ENCODE measurements at places on chromosomes 13 and 19. TPM values are rescaled to one million over a fixed set of nuclear protein-coding genes. Genes with fewer than 3 reads are reported as not detected.
A peak's percentile ranks its signal among the peaks of the same experiment; 100 is the strongest.

DNA sequence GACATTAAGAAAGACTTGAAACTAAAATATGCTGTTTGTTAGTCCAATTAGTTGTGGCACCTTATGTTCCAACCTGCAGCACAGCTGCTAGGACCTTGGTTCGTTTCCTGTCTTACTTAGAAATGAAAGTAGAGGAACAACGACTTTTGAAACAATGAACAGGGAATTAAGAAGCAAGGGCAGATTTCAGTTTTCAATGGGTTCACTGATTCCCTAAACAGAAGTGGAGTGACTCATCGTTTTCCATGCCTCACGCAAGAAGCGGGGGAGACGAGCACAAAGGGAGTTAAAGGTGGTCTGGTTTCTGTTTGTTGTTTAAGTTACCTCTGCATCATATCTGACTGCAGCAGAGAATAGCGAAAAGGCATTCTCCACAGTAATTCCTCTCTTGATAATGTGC lies 44.8 kb downstream of the PHF11 start:
- no peak for DNase-seq
- H3K36me3 ChIP-seq = no peaks in the 10 kb centered on the region
- H3K4me3 ChIP-seq = peak overlapping the region; percentile 9
- peaks cover 13% of the 10 kb centered on the region for H3K4me1 ChIP-seq

DNA sequence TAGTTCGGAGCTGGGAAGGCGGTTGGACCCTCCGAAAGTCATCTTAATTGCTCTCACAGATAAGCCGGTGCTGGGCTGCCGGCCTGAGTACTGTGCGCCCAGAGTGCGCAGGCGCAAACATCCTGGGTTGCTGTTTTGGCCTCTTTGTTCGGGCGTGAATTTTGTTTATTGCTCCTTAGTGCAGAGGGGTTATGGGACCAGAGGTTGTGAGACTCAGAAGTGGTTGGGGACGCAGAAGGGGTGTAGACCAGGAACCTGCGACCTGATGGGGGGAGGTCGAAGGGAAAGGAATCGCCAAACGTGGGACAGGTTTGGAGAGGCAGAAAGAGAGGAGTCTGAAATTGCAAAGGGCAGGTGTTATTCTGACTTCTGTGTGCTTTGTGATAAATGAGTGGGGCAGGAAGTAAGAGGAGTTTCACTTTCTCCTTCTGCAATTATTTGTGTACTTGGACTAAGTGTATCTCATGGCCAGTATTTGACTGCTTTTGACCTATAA lies 607 bp upstream of the ZNF566 start:
- peak; percentile 78 for DNase-seq
- H3K4me3 ChIP-seq = peak overlapping the region; percentile 43
- H3K4me1 ChIP-seq = peaks cover 16% of the 10 kb centered on the region

DNA sequence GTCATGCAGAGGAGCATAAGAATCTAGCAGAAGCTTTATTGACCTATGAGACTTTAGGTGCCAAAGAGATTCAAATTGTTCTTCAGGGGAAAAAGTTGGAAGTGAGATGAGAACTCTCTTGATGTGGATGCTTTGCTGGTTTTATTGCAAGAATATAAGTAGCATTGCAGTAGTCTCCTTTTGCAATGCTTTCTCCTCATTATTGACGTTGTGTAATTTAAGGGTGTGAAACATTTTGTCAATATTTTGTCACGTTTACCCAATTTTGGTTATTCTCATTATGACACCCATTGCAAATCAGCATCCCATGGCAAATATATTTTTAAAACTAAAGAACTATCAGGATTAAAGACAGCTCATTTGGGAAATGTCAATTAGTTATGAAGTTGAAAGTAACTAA lies 11.9 kb upstream of the LILRB5 start:
- H3K27ac ChIP-seq = no peak overlapping the region
- no peak overlapping the region for H3K4me3 ChIP-seq
- DNase-seq = no peak
- no peaks in the 10 kb centered on the region for H3K36me3 ChIP-seq

GRCh38 chr19:35039881-35040825 lies 1.4 kb upstream of the HPN start:
- H3K27me3 ChIP-seq = no peaks in the 10 kb centered on the region
- no peak for DNase-seq
- H3K4me1 ChIP-seq = peaks cover 38% of the 10 kb centered on the region
- H3K36me3 ChIP-seq = no peaks in the 10 kb centered on the region
- peak overlapping the region; percentile 39 for H3K4me3 ChIP-seq

HIPK4 gene
- not detected for total RNA-seq

GRCh38 chr19:40223135-40223822 lies 3.2 kb downstream of the CCNP start:
- no peak overlapping the region for H3K4me3 ChIP-seq
- H3K27me3 ChIP-seq = peaks cover 72% of the 10 kb centered on the region
- no peaks in the 10 kb centered on the region for H3K36me3 ChIP-seq
- no peak for DNase-seq
- H3K27ac ChIP-seq = no peak overlapping the region

PRRG2 gene
- total RNA-seq = 0.34 TPM

DNA sequence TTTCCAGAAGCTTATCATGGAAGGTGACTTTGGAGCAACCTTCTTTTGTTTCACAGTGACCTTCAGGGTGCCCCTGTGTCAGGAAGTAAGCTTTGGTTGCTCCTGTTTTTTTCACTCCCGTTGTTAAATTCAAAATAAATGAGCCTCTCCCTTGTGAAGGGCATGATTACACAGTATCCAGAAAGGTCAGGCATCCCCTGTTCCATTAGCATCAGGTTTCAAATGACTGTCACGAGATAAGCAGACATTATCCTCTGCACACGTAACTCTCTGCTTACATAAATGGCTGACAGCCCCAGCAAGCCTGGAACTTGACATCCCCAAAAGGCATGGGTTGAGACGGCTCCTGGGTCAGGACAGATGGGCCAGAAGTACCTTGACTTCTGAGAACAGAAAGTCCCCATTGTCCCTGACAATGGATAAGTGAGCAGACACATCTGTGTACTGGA lies 52.0 kb downstream of the RAB20 start:
- no peaks in the 10 kb centered on the region for H3K27me3 ChIP-seq
- peaks cover 54% of the 10 kb centered on the region for H3K4me1 ChIP-seq
- H3K36me3 ChIP-seq = peaks cover 21% of the 10 kb centered on the region
- no peak for DNase-seq
- peak overlapping the region; percentile 83 for H3K27ac ChIP-seq
- no peak overlapping the region for H3K4me3 ChIP-seq

METTL21C gene
- total RNA-seq = not detected

GRCh38 chr19:49338023-49338677 lies 2.9 kb downstream of the CD37 start:
- peaks cover 28% of the 10 kb centered on the region for H3K4me1 ChIP-seq
- peak overlapping the region; percentile 52 for H3K4me3 ChIP-seq
- peaks cover 24% of the 10 kb centered on the region for H3K36me3 ChIP-seq
- H3K27me3 ChIP-seq = no peaks in the 10 kb centered on the region
- H3K27ac ChIP-seq = no peak overlapping the region

- peaks cover 77% of the 10 kb centered on the region for H3K27me3 ChIP-seq
- peak within 1 kb of the TSS; percentile 50 for H3K4me3 ChIP-seq
- DNase-seq = no peak
- peaks cover 16% of the 10 kb centered on the region for H3K4me1 ChIP-seq
- H3K27ac ChIP-seq = no peak within 1 kb of the TSS
Measured at GRCh38 chr19:1066748-1067340, at the start of gene ARHGAP45. Gene ARHGAP45, plus strand, starts transcription at chr19:1067167. Its CDS starts 239 bp downstream, at chr19:1067406.

PINLYP gene
- 1.1 TPM for total RNA-seq

WDR87 gene
- total RNA-seq = not detected

DNA sequence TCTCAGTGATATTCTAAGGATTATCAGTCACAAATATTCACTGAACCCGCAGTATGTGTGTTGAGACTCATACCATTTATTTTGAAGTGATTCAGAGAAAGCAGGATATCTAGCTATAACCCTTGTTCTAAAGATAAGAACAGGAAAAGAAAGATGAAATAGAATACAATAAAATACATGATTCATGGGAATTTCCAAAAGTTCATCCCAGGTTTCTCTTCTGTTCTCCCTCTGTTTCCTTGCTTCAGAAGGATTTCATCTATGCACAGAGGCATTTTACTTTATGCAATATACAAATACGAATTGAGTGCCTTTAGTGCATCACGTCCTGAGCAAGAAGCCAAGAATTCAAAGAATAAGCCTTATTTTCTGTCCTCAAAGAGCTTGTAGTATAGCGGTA lies 274.4 kb upstream of the GPC6 start:
- DNase-seq = no peak
- no peaks in the 10 kb centered on the region for H3K36me3 ChIP-seq
- no peaks in the 10 kb centered on the region for H3K27me3 ChIP-seq
- H3K27ac ChIP-seq = no peak overlapping the region
- no peak overlapping the region for H3K4me3 ChIP-seq

ZIC5 gene
- total RNA-seq = not detected

DNA sequence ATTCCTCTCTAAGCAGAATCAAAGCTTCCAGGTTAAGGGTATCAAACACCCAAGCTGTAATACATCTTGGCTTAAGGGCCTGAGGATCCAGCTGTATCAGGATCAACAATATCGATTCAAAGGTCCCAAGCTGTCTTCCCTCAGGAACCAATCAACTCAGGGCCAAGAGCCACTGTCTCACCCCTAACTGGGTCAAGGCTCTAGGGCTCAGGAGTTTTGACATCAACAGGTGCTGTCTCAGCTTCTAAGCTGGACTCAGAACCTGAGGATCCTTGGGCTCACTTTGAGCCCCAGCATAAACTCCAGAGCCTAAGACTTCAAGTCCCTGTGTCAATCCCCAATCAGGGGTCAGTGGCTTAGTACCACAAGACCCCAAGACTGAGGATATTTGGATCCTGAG lies 917 bp downstream of the FBXW9 start:
- no peaks in the 10 kb centered on the region for H3K27me3 ChIP-seq
- H3K4me1 ChIP-seq = peaks cover 17% of the 10 kb centered on the region
- peak overlapping the region; percentile 81 for H3K4me3 ChIP-seq

GRCh38 chr13:105569816-105570215 lies 965.6 kb downstream of the EFNB2 start:
- no peaks in the 10 kb centered on the region for H3K36me3 ChIP-seq
- H3K27me3 ChIP-seq = no peaks in the 10 kb centered on the region
- no peaks in the 10 kb centered on the region for H3K4me1 ChIP-seq
- no peak overlapping the region for H3K4me3 ChIP-seq
- no peak for DNase-seq
- no peak overlapping the region for H3K27ac ChIP-seq

GRCh38 chr19:15112385-15112784 lies 5.2 kb downstream of the SYDE1 start:
- H3K27me3 ChIP-seq = no peaks in the 10 kb centered on the region
- DNase-seq = no peak

DNA sequence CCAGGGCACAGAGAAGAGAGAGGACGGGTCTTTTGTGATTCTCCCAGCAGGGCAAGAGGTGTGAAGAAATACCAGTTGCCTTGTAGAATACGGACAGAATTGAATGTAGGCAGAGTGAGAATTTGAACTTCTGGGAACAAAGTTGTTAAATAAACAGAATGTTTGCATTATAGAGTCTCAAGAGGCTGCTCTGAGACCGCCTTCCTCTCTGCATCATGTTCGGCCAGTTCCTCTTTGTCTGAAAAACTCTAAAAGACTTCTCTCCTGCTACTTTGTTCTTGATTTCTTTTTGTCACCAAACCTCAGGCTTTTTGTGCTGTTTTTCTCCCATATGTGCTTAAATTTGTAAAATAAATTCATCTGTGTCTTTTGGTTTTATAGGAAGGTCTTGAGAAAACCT lies 256.4 kb downstream of the DLEU7 start:
- no peaks in the 10 kb centered on the region for H3K36me3 ChIP-seq
- H3K4me3 ChIP-seq = no peak overlapping the region
- DNase-seq = no peak
- H3K27ac ChIP-seq = no peak overlapping the region
- H3K27me3 ChIP-seq = no peaks in the 10 kb centered on the region

DNA sequence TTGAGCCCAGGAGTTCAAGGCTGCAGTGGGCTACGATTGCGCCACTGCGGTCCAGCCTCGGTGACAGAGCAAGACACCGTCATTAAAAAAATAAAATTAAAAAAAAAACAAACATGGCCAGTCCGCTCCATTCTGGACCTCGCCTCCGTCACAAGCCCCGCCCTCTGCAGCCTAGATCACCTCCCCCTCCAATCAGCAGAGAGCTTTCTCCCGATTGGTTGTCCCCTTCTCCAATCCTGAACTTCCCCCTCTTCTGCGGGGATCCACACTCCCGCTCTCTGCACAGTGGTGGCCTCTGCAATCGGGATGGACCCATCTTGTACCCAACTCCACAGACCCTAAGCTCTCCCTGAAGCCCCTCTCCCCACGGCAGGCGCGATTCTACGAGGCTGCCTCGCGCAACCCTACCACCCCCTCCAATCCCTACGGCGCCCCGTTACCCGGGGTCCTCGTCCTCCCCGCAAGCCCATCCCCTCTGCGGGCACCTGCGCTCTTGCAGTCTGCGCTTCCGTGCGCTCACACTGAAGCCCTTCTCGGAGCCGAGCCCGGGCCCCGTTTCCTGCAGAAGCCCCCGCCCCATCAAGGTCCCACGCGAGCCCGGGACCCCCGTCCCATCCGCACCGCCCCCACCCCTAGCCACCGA lies 540 bp downstream of the TMEM160 start:
- DNase-seq = peak; percentile 80
- H3K4me3 ChIP-seq = peak overlapping the region; percentile 84
- H3K36me3 ChIP-seq = no peaks in the 10 kb centered on the region
- no peaks in the 10 kb centered on the region for H3K27me3 ChIP-seq

GRCh38 chr13:52933099-52933498 lies 84.7 kb upstream of the PCDH8 start:
- no peaks in the 10 kb centered on the region for H3K27me3 ChIP-seq
- H3K27ac ChIP-seq = no peak overlapping the region
- H3K4me1 ChIP-seq = no peaks in the 10 kb centered on the region

GRCh38 chr13:80134346-80134745 lies 206.6 kb downstream of the SPRY2 start:
- DNase-seq = no peak
- no peaks in the 10 kb centered on the region for H3K27me3 ChIP-seq
- peaks cover 42% of the 10 kb centered on the region for H3K4me1 ChIP-seq
- peak overlapping the region; percentile 86 for H3K27ac ChIP-seq
- no peaks in the 10 kb centered on the region for H3K36me3 ChIP-seq

- H3K27me3 ChIP-seq = no peaks in the 10 kb centered on the region
- no peak for DNase-seq
- H3K4me3 ChIP-seq = no peak overlapping the region
- peaks cover 14% of the 10 kb centered on the region for H3K4me1 ChIP-seq
Measured at GRCh38 chr19:58304255-58304654, 922 bp upstream of the ERVK3-1 start.

SLC46A3 gene
- 9.1 TPM for total RNA-seq

DNA sequence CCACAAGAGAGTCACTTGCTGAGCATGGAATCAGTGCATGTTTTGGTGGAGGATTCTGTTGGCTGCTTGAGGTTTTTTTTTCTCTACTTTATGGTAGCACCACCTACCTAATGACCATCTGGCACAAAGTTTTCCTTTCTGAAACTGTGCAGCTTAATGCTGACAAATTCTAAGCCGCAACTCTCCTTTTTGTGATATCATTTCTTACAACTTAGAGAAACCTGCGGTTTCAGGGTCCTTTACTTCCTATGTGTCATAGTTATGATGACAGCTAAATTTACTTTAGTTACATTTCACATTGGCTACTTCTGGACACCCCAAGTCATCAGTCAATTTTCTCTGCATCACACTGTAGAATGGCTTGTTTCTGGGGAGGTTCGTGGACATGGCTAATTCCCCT lies 115.4 kb upstream of the TMTC4 start:
- no peak overlapping the region for H3K27ac ChIP-seq
- no peaks in the 10 kb centered on the region for H3K36me3 ChIP-seq
- DNase-seq = no peak
- H3K4me3 ChIP-seq = no peak overlapping the region
- no peaks in the 10 kb centered on the region for H3K4me1 ChIP-seq

ZNF470 gene
- total RNA-seq = 2.5 TPM

Measured in heart right ventricle (tissue), 16 donors.